ENCODE measurements at places on chromosomes 13 and 19.

DNA sequence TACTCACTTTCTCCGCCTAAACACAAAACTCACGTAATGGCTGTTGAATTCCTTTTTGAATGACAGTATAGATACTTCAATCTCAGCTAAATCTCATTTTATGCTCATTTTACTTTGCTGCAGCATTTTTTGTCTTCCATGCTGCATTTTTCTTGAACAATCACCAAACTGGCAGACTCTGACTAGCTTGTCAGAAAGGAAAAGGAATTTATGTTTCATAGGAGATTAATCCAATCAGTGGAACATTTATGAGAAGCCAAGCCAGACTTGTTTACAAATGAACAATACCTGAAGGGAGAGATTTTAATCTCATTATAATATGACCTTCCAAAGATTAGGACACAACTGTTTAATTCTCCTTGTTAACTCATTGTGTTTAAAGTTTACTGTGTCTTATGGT, 1044.3 kb downstream of the DIAPH3 start:
- no peak for DNase-seq

GRCh38 chr19:38287604-38288003, 16.4 kb upstream of the C19orf33 start:
- peak; percentile 92 for DNase-seq

DNA sequence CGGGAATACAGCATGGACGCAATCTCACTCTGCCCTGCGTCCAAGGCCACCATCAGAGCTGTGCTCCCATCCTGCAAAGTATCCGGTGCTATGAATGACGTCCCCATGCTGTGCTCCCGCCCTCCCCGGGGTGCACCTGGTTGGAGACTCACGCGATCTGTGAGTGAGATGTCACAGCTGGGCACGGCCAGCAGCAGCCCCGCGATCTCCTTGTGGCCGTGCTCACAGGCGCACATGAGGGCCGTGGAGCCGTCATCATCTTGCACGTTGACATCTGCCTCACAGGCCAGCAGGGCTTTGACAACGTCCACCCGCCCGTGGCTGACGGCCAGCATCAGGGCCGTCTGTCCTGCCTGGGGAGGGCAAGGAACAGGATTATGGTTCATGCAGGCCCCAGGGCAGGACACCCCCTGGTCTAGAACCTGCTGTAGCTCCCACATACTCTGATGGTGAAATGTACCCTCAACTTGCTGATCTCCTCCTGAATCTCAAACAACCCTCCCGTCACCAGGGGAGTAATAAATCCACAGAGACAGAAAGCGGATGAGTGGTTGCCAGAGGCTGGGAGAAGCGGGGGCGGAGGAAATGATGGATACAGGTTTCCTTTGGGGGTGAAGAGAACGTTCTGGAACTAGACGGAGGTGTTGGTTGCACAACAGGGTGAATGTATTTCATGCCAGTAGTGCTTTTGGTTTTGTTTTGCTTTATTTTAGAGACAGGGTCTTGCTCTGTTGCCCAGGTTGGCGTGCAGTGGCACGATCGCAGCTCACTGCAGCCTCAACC, 14.5 kb upstream of the SPC24 start:
- no peak for DNase-seq

GRCh38 chr19:6997679-6998445, 23.4 kb downstream of the MBD3L2B start:
- peak; percentile 86 for DNase-seq

- no peak for DNase-seq
Observed at GRCh38 chr19:55369653-55370304, 484 bp downstream of the IL11 start.

DNA sequence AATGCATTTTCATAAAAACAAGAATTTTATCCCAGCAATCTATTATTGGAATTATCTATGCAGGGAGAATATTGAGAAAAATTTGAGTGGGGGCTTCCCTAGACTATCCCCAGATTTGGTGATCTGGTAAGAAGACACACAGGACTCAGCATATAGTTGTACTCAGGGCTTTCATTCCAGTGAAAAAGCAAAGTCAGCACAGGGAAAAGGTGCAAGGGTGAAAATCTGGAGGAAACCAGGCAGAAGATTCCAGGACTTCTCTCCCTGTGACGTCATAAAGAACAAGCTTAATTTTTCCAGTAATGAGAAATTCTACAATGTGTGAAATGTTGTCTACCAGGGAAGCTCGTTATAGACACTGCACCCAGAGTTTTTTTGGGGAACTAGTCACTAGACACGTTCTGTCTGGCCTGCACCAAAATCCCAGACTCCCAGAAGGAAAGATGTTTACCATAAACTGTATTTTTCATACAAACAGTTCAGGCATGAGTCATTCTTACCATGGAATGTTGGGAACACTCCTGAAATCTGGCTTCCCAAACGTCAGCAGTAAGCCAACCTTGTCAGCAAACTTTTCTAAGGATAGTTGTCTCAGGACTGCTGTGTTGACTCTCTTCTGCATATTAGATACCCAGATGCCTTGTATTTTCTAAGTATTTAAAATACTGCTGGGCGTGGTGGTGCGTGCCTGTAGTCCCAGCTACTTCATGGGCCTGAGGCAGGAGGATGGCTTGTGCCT, 107.4 kb downstream of the DNAJC3 start:
- DNase-seq: no peak

All from inflammatory macrophage (primary cell).